ENCODE measurements at places on chromosomes 3 and 15.

DNA sequence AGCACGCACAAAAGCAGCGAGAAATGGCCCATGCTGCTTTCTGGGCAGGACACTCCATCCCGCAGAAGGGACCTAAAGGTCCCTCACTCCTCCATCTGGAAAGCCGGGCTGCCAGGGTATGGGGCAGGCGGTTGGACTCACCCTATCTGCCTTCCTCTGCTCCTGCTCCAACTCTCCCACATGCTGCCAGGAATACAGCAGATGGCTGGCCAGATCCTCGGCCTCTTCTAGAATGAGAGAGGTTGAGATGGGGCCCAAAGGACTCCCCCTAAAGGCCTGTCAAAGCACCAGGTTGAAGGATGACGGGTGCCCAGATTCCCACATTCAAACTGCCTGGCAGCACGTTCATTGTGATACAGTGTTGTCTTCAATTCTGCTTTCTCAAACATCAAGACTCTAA lies 85.1 kb upstream of the C2CD4B start:
- DNase-seq = no peak

DNA sequence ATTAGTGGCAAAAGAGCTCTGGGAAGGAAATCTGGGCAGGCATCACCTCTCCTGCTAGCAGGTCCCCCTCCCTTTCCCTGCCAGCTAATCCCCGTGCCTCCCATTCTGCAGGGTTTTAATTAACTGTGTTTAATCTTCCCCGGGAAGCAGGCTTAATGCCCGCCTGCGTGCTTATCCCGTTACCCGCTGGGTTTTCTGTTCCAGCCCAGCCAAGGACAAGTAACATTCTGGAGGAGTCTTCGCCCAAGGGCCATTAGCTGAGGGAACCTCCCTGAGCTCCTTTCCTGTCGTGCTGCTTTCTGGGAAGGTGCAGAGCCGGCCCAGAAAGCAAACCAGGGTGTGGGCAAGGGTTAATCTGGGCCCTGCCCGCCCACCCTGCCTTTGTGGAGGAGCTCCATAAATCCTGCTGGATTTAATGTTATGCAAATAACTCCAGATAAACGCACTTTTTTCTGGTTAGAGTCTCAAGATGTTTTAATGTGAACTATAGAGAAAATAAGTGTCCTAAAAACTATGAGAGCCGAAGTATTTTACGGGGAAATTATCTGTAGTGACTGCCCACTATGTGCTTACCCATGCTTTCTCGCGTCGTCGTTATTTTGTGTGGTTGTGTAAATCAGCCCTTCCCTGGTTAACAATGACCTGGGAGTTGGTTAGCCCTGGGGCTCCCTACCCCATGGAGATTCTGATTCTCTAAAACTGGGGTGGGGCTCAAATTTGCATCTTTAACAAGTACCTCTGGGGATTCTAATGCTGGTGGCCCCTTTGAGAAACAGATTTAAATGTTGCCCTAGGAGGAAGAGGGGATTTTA lies 25.9 kb downstream of the TRIM71 start:
- no peak for DNase-seq

DNA sequence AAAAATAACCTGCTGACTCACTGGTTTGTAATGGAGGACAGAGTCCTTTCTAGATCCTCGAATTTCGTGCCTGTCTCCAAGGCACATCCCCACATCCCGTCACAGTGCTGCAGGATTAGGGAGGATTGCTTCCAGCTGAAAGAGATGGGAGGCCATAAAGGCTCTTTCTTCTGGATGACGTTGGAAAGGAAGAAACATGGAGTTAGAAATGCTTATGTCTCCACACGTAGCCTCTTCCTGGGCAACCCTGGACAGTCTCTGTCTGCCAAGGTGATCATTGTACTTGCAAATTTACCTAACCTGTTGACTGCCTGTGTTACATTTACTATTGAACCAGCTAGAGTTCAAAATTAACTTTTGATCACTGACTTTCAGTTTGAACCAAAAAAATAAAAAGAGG lies 27.6 kb upstream of the VILL start:
- no peak for DNase-seq

DNA sequence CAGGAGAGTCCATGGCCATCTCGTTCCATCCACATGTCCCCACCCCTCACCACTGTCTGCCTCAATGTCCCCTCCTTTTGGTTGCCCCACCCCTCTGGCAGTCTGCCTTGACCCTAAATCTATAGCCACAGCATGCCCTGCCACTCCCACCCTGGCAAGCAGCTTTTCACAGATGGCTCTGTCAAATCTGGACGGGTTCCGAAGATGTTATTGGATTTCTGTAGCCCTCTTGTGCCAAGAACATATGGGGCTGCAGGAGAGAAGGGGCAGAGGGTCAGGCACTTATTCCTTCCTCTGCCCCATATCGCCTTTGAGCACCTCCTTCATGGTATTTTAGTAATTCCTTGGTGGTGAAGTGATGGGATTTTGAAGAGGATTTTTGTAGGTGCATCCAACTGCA lies 57.1 kb downstream of the EPHB1 start:
- DNase-seq = no peak

- no peak for DNase-seq
Observed at GRCh38 chr15:96369825-96370621, 39.5 kb downstream of the NR2F2 start.

DNA sequence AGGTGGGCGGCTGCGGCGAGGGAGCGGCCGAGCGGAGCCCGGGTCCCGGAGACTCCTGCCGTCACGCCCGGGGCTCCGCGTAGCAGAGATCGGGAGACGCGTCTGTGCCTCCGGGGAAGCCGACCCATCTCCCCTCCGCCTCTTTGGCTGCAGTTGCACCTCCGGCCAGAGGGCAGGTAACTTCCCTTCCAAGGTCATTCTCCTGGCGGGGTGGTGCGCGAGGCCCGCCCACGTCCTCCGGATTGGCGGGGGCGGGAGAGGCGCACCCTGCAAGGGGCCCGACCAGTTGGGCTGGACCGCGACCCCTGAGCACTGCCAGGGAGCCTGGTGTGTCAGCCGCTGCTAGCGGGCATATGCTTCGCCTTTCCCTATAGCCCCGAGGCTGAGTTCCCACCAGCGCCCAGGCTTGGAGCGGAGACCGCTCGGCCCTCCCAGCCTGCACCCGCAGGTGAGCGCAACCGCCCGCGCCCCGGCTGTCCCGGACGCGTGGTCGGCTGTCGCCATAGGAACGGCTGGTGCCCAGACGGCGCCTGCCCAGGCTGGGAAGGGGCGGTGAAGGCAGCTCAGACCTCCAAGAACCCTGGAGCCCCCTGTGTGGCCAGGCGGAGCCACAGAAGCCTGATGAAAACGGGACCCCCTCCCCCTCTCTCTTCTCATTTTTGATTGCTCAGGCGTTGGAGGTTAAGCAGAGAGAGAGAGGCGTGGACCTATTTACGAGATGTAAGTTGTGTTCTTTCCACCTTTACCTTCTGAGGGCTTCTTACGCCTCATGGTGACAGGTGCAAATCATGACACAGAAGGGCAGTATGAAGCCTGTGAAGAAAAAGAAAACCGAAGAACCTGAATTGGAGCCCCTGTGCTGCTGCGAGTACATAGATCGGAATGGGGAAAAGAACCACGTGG lies 453 bp downstream of the ZDHHC23 start:
- DNase-seq = peak; percentile 17

DNA sequence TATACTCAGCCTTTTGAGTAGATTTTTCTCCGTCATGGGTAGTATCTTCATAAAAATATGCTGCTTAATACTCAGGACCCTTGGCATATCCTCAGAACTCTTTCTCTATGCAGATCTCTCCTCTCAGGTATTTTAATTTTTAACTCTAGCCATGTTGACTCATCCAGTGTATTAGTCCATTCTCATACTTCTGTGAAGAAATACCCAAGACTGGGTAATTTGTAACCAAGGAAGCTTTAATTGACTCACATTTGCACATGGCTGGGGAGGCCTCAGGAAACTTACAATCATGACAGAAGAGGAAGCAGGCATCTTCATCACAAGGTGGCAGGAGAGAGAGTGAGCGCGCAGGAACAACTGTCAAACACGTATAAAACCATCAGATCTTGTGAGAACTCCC lies 129.3 kb upstream of the CD96 start:
- DNase-seq = no peak

GRCh38 chr3:22981861-22982260 lies 221.3 kb upstream of the UBE2E2 start:
- DNase-seq = no peak

GRCh38 chr15:24878153-24878552 lies 76.6 kb upstream of the SNRPN start:
- peak; percentile 4 for DNase-seq

DNA sequence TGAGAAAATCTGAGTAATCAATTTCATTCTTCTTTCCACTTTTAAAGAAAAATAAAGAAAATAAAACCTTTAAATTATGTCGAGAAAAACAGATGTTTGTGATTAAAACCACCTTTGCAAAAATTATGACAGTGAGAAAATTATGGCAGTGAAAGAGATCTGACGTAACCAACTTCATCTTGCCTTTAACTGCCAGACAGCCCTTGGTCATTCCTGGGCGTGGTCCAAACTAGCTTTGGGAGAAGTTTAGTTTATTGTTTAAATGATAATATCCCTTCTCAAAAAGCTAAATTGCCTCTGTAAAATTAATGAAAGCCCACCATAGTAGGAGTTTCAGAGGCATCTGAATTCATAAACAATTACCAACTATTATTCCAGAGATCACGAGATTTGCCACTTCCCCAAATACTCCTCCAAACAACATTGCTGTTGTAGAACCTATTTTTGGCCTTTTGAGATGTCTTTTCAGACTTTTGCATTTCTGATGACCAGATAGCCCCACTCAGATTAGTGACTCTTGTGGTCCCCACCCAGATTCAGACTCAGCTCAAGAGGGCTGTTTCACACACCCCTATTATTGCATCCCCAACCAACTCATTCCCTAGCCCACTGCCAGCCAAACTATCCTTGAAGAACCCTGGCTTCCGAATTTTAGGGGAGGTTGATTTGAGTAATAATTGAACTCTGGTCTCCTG lies 664.4 kb upstream of the CBLB start:
- DNase-seq = no peak

DNA sequence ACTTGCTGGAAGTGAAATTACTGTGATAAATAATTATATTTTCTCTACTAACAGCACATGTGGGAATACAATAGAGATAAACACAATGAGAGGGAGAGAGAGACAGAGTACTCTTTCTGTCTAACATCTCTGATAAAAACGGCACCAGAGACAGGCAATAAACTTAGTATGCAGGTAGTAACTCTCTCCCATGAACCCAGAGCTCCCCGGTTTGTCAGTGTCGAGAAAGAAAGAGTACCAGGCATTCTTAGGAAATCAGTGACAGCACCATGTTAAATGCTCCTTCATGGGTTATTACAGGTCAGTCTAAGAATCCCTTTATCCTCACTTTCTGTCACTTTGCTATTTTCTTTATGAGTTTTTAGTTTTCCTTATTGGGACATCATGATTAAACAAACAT lies 110.7 kb upstream of the EPHA3 start:
- DNase-seq = no peak

DNA sequence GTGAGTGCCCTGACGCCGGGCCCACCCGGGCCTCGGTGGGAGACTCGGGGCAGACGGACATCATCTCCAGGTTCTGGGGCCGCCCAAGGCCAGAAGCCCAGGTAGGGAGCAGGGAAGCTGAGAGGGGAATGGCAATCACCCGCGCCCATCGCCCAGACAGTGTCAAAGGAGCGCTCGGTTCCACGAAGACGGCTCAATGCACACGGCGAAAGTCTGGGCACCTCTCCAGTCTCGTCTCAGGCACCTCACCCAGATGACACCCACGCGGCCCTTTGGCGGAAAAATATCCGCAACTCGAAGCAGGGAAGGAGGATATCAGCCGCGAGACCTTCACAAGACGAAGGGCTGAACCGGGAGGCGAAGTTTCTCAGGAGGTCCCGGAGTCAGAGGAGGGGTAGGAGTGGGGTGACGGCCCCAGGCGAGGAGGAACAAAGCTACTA lies 916 bp downstream of the IL17RD start:
- DNase-seq = no peak

GRCh38 chr3:84984429-84984828 lies 25.6 kb downstream of the CADM2 start:
- no peak for DNase-seq

DNA sequence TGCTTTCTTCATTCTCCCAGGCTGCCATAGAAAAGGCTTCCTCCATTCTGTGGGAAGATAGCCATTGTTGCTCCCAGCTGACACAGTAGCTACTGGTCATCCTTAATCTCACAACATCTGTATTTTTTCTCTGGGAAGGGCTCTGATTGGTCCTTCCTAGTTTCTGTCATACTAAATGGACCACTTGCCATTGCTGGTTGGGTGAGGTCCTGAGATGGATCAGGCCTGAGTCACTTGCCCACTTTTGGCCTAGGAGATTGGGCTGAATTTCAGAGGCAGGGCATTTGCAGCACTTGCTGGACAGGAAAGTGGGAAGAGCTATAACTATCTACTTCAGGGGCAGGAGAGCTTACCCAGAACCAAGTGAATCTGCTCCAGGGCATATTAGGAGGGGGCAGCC lies 106.5 kb upstream of the PROK2 start:
- DNase-seq = no peak

- DNase-seq = no peak
Observed at GRCh38 chr3:14138878-14139655, 14.2 kb downstream of the TMEM43 start.

DNA sequence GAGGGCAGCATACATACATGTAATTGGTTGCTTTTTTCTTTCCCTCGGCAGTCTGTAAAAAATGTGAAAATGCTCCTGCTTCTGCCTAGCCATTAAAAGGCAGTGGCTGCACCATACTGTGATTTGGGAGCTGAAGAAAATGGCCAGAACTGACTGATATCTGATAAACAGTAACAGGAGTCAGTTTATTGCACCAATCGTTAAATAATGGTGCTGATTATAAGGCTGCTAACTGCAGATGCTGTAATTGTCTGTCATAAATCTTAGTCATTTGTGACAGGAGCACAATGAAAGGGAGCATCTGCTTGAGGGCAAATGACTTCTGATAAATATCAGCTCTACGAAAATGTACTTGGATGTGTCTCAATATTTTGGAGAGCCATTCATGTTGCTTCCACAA lies 263.1 kb upstream of the DNAJC19 start:
- peak; percentile 88 for DNase-seq

- DNase-seq = no peak
Observed at GRCh38 chr3:192501401-192501800, 225.9 kb downstream of the FGF12 start.

GRCh38 chr3:24290596-24290995 lies 204.1 kb downstream of the THRB start:
- DNase-seq = no peak

- DNase-seq = no peak
Observed at GRCh38 chr3:64898941-64899340, 211.1 kb upstream of the ADAMTS9 start.

DNA sequence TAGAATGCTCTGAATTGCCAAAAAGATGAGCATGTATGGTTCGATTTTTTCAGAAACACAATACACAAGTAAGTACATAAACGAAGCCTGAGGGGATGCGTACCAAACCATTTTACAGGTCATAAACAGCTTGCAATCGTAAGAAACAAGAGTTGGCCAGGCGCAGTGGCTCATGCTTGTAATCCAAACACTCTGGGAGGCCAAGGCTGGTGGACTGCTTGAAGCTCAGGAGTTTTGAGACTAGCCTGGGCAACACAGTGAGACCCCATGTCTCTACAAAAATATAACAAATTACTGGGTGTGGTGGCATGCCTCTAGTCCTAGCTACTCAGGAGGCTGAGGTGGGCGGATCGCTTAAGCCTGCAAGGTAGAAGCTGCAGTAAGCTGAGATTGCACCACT lies 13.4 kb downstream of the TRA2B start:
- no peak for DNase-seq

GRCh38 chr3:29249829-29250345 lies 31.0 kb upstream of the RBMS3 start:
- no peak for DNase-seq

GRCh38 chr15:34116620-34117019 lies 14.7 kb downstream of the PGBD4 start:
- DNase-seq = no peak

All from NCI-H1930 (cell line).